Upper lobe of left lung (tissue), 6 donors: ENCODE measurements at places on chromosomes 3 and 15.
A peak's percentile ranks its signal among the peaks of the same experiment; 100 is the strongest.

DNA sequence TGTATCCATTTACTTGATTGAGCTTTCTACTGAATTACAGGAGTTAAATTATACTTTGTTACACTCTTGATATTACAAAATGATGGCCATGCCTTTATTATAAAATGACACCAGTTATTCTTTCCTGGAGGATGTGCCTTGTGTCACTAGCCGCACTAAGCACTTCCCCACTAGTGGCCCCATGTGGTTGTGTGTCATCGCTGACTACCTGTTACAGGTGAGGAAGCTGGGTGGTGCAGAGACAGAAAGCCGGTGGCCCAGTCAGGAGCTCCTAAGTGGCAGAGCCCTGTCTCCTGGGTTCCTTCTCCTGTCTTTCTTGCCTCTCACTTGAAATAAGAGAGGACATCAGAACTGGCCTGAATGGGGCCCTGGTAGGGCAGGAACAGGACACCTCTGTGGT, 96.8 kb downstream of the IGF1R start:
- no peak for DNase-seq

DNA sequence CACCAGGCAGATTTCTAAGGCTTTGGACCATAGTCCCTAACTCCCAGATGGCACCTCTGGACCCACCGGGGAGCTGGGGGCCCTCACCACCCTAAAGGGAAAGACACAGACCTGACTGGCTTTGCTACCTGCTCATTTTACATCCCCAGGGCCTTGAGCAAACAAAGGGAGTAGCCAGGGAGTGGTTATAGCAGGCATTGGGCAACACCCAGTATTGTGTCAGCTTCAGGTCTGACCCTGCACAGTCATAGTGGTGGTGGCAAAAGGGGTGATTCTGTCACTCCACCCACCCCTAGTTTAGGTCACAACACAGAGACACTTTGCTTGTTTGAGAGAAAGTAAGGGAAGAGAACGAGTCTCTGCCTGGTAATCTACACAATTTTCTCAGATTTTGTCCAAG, 352.5 kb downstream of the DIPK2A start:
- no peak for DNase-seq

GRCh38 chr3:151864423-151865101, 8.9 kb upstream of the SUCNR1 start:
- no peak for DNase-seq

GRCh38 chr15:67957435-67958132, 96.5 kb upstream of the PIAS1 start:
- DNase-seq: no peak

DNA sequence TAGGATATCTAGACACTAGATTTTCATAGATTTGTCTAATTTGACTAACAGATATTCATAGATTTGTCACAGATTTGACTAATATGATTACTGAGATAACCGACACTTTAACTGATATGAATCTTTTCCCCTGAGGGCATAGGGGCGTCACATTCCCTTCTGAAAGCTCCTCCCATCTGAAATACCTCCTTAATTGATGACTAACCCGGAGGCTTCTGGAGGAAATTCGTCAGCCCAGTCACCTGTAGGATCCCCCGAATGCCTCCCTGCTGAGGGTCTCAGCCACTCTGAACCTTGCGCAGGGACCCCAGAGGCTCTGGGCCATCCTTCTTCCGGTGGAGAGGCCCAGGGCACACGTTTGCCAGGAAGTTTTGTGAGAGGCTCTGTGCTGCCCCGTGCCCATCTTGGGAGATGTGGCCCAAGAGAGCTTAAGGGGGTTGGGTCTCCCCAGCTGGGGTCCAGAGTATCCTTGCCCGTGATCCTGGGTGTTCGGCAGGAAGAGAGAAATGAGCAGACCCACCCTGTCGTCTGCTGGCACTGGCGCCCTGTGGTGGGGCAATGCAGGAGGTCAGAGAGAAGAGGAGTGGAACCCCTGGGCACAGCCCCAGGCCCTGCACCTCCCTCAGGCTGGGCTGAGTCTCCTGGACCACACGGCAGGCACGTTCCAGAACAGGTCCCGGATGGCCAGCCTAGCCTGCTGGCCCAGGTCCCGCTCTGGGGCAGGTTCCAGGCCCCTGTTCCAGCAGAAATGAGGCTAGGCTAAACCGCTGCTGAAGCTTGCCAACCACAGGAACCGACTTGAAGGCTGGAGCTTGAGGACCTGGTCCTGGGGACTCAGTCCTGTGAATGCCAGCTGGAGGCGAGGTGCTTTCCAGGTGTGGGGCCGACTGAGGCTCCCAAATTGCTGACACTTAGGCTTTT, 1.7 kb downstream of the PLA2G4D start:
- peak; percentile 61 for DNase-seq

DNA sequence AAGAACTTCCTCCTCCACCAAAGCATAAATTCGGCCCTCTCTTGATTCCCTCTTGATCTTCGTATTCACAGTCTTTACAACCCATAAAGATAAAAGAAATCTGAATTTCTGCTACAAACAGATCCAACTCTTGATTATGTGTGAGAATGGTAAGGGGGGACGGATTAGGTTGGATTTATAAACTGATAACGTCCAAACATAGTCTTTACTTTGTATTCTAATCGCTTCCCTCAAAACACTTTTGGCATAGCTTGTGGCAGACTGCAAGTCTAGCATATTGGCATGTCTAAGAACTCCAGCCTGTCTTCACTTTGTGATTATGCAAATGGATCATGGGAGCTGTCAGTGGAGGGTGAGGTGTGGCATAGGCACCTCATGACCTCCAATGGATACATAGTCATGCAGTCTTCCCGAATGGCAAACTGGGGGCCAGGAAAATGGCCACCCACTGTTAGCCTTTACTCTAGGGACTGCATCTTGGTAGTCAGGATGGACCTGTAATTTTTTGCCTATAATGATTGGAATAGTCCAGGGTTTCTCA, 24.3 kb upstream of the GPR171 start:
- DNase-seq: no peak

GRCh38 chr15:44882499-44882968, 74.0 kb upstream of the TERB2 start:
- DNase-seq: no peak

DNA sequence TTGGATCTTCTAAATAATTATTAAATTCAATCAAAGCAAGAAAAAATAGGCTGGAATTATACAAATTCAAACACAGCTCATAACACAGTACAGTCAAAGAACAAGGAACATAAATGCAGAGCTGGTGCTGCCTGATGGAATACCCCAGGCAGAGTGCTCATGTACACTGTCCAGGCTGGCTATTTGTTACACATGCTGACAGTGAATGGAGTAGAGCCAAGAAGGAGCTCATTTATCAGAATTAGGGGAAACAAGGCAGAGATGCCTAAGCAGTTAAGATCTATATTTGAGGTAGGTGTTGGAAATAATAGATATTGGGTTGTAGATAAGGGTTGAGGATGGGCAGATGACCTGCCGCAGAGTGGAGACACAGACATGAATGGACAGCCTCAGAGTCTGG, 788.2 kb upstream of the ARPP21 start:
- DNase-seq: no peak

- DNase-seq: no peak
Observed at GRCh38 chr15:80614711-80615360, 80.3 kb upstream of the ABHD17C start.

DNA sequence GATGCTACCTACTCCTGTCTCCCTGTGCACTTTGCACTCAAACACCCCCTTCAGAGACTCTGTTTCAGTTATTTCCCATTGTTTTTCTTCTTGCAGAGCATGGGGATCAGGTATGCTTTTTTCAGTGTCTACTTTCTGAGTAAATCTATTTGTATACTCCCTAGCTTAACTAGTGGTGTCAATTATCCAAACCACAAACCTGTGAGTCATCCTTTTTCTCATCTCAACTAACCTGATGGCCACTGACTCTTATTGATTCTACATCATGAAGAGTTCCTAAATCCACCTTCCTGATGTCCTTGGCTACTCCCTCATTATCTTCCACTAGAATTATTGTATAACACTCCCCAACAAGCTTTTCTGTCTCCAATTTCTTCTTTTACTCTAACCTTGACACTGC, 68.0 kb downstream of the DIPK2A start:
- no peak for DNase-seq

GRCh38 chr3:126338790-126339288, 18.4 kb downstream of the KLF15 start:
- DNase-seq: no peak

- DNase-seq: no peak
Observed at GRCh38 chr3:141499284-141499683, 12.5 kb downstream of the RASA2 start.

DNA sequence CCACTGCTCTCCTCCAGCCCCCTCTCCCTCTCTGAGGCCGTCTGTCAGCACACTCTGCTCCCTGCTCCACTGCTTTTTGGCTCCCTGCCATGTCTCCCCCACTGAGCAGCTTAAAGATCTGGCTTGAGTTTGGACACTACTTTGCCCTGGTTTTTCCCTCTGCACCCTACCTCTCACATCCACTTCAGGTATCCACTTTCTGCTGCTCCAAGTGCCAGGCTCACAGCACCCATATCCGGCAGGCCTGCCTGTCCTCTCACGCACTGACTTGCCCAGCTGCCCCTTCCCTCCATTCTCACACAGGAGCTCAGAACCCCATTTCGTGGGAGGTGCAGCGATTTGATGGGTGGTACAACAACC, 3.7 kb downstream of the DUOX1 start:
- DNase-seq: peak; percentile 71

GRCh38 chr15:66592505-66593218, 26.9 kb upstream of the LCTL start:
- no peak for DNase-seq

- DNase-seq: no peak
Observed at GRCh38 chr3:13822042-13822441, 57.8 kb downstream of the WNT7A start.

GRCh38 chr3:152235709-152236298, 32.9 kb upstream of the MBNL1 start:
- no peak for DNase-seq

DNA sequence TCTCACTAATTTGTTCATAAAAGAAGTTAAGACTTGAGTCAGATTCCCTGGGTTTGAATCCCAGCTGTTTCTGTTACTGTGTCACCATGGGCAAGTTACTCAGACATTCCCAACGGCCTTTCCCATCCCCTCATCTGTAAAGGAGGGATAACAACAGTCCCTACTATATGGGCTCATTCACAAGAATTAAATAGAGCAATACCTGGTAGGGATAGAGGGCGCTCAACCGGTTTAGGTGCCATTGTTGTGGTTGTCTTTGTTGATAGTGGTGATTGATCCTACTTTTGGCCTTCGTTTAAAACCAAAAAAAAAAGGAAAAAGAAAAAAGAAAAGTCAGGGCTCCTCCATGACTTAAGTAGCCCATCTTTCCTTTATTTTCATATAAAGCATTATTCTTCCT, 563.1 kb downstream of the GRM7 start:
- DNase-seq: no peak

- DNase-seq: no peak
Observed at GRCh38 chr15:81183439-81183775, 13.3 kb upstream of the IL16 start.
